ENCODE measurements at places on chromosomes 12 and 14. TPM values are rescaled to one million over a fixed set of nuclear protein-coding genes. Genes with fewer than 3 reads are reported as not detected.

Gene MGST1
- total RNA-seq, result 285 TPM

Gene SPIC
- total RNA-seq, result not detected

Gene C12orf50
- total RNA-seq, result not detected

Gene VAMP1
- 12.8 TPM for total RNA-seq

GRCh38 chr12:68229956-68230355 is 4.3 kb upstream of the IL26 start:
- no peak overlapping the region for H3K4me3 ChIP-seq
- no peak for DNase-seq
- no peaks in the 10 kb centered on the region for H3K27me3 ChIP-seq

DNA sequence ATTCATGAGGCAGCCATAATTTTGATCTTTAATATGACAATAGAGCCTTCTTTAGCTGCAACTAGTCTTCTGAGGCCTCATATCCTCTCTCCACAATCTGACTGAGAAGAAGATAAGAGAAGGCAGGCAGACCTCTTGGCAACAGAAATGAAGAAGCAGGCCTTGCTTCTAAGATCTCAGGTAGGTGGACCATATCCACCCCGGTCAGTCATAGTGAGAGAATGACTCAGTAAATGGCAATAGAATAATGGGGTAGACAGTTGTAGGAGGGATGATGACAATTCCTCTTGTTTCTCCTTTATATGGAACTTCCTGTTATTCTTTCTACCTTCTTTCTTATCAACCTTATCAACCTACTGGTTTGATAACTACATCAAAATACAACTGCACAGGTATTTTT is 246.7 kb upstream of the G2E3 start:
- no peaks in the 10 kb centered on the region for H3K36me3 ChIP-seq
- H3K27me3 ChIP-seq, result no peaks in the 10 kb centered on the region
- no peak overlapping the region for H3K4me3 ChIP-seq
- no peak for DNase-seq
- no peak overlapping the region for H3K27ac ChIP-seq

Gene C1QL4
- total RNA-seq, result 1.2 TPM

DNA sequence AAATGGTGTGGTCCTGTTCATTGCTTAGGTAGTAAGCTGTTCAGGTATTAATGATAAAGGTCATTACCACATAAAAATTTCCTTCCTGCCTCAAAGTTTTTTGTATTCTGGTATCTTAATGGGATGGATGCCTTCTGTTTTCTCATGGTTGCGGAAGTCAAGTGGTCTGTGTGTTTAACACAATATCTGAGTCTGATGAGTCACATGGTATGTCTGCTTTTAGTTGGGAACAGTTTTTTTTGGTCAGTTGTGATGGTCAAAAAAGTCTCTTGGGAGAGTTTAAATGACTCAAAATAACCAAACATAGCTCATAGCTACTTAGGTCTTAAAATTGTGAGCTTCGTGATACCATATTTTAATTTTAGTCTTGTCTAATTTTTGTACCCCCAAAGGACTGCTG is 40.7 kb downstream of the STK38L start:
- H3K36me3 ChIP-seq, result no peaks in the 10 kb centered on the region
- no peaks in the 10 kb centered on the region for H3K27me3 ChIP-seq
- H3K4me1 ChIP-seq, result peaks cover 41% of the 10 kb centered on the region
- no peak for DNase-seq
- no peak overlapping the region for H3K4me3 ChIP-seq

GRCh38 chr14:85487215-85487614 is 42.7 kb upstream of the FLRT2 start:
- H3K27ac ChIP-seq, result no peak overlapping the region
- DNase-seq, result no peak
- no peaks in the 10 kb centered on the region for H3K27me3 ChIP-seq
- no peak overlapping the region for H3K4me3 ChIP-seq
- H3K4me1 ChIP-seq, result no peaks in the 10 kb centered on the region

GRCh38 chr14:40847480-40847879 is 759.2 kb upstream of the LRFN5 start:
- no peaks in the 10 kb centered on the region for H3K4me1 ChIP-seq
- no peaks in the 10 kb centered on the region for H3K36me3 ChIP-seq
- H3K27me3 ChIP-seq, result no peaks in the 10 kb centered on the region
- no peak overlapping the region for H3K4me3 ChIP-seq
- no peak overlapping the region for H3K27ac ChIP-seq

GRCh38 chr14:99513183-99513694 is 32.0 kb downstream of the CCNK start:
- peaks cover 14% of the 10 kb centered on the region for H3K4me1 ChIP-seq
- H3K4me3 ChIP-seq, result no peak overlapping the region
- H3K27ac ChIP-seq, result 0 out of 2 replicates have a peak overlapping the region, but pooled peaks have one; percentile 49
- DNase-seq, result peak; percentile 7

All from WTC11 (cell line).